DMS79 (cell line): ENCODE measurements at places on chromosomes 2 and 18.

DNA sequence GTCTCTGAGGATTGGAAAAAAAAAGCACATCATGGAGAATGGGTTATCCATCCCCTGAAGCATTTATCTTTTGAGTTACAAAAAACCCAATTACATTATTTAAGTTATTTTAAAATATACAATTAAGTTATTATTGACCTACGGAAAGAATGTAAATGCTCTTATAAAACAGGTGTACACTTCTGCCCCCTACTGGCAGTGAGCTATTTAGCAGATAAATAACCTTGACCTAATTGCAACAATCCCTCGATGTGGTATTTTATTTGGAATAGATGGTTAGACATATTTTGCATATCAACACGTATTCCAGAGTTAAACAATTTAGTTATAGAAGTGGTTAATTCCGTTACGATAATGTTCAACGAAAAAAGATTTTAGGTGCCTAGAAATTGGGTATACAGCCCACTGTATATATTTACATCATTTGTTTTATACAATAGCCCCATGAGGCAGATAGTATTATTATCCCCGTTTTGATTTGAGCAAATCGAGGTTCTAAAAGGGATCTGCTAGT, 9.1 kb upstream of the DAW1 start:
- no peak for DNase-seq

- DNase-seq, result no peak
These were observed 71.7 kb downstream of the DNMT3A start for GRCh38 chr2:25270061-25270460.

GRCh38 chr18:65365245-65365980, 385.4 kb upstream of the CDH7 start:
- no peak for DNase-seq

GRCh38 chr2:110101280-110101844, 14.3 kb downstream of the MALL start:
- peak; percentile 93 for DNase-seq

DNA sequence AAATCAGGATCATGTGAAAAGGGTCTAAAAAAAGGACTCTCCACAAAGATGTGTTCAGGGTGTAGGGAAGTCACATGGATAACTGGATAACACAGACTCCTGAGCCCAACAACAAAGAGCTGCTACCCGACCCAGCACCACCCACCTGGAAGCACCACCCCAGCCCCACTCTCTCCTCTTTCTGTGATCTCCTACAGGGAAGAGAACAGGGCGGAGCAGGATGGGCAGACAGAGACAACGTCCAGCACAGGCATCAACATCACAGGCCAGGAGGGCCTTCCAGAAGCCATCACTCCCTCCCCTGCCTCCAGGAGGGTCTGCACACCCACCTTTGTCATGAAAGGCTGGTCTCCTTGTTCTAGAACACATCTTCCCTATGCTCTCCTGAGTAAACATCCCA, 1.3 kb upstream of the CIB4 start:
- DNase-seq, result no peak

DNA sequence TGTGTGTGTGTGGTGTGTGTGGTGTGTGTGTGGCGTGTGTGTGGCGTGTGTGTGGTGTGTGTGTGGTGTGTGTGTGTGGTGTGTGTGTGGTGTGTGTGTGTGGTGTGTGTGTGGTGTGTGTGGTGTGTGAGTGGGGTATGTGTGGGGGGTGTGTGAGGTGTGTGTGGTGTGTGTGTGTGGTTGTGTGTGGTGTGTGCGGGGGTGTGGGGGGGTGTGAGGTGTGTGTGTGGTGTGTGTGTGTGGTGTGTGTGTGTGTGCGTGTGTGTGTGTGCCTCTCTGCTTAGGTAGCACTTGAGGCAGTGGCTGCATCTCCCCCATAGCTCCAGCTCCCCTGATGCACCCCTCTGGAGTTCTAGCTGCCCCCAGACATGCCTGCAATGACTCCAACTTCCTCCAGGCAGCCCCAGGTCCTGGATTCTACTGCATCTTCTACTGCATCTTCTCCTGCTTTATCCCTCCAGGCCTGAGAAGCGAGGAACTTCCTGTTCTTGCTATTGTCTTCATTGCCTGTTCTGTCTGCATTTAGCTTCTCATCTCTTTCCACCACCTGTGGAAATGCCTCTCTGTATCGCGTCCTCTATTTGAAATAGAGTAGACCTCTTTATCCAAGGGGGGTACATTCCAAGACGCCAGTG, 22.2 kb upstream of the MLPH start:
- DNase-seq, result no peak

DNA sequence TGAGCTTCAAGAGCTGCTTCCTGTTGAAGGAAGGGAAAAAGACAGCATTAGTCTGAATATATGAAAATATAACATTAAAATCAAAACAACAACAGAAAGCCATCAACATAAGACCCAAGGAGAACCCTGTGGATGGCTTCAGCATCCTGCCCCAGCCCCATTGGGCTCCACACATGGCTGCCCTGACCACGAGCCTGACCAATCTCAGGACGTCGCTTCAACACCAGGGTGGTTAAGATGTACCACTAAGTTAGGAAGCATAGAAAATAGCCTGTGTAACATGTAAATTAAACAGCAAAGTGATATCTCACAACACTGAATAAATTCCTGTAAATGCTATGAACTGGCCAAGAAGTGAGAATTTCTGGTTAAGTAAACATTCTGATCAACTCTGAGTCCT, 77.2 kb upstream of the CD226 start:
- DNase-seq, result no peak

DNA sequence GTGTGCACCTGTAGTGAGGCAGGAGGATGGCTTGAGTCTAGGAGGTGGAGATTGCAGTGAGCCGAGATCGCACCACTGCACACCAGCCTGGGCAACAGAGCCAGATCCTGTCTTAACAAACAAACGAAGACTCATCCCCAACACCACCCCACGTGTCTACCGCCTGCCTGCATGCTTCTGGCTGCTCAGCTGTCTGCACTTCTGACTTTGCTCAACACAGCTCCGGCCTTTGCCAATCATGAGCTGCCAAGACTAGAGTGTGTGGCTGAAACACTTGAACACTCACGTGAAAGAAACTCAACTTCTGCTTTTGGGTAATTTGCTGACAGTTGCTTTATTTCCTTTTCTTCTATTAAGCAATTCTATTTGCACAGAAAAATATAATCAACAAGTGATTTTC, 32.1 kb upstream of the SP3 start:
- DNase-seq, result no peak

DNA sequence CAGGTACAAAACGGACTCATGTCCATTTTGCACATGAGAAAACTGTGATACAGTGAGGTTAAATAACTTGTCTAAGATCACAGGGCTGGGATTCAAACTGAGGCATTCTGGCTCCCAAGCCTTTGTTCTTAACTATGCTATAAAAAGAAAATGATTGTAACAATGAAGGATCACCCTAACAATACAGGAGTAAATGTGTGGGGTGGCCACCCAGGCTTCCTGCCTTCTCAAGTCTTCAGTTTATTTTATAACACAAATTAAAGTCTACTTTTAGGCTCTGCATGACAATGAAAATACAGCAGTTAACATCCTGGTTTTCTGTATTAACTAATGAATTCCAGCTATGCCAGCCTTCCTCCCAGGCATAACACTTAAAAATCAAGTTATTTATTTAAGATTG, 7.6 kb downstream of the WDFY1 start:
- DNase-seq, result no peak

DNA sequence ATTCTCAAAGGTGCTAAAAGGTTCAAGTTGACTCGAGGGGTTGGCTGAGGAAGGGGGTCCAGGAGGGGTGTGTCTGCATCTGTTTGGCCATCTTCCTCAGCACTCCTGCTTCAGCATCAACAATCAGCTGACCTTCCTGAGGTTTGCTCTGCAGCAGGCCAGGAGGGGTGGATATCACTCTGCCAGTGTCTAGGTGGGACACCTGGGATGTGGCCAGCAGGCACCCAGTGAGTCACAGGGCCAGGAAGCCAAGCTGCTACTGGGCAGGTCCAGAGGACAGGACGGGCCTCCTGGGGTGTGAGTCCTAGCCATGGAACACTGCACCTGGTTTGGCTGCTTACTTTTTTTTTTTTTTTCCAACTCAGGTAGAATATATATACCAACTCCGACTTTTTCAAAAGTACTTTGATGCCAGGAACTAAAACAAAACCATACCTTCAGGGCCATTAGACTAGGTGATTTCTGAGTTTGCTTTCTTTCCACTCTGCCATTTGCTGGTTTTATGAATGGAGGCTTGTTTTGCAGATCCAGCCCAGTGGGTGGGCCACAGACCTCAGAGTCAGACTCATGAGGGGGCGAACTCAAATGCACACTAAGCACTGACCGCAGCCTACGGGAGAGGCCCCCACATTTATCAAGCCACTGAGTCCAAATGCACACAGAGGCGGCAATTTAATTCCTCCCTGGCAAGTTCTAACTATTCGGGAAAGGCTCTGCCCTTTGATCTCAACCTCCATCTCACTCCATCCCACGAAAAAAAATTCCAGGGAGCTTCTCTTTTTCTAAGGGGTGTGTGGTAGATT, 76.0 kb downstream of the UXS1 start:
- DNase-seq, result no peak

DNA sequence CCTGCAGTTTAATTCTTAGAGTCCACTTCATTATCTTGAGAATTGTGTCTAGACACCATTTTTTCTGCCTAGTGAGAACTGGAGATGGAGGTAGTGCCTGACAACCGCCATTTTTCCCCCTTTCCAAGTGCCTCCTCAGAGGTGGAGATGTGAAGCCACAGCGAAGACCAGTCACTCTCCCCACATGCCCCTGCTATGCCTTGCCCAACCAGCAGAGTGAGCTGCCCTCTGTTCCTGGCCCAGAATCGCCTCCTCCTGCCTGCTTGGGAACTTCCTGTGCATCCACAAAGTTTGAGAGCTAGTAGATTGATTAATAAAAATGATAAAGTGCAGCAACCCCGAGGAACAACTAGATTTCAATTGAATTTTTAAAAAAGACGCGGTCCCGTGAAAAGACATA, 123.3 kb downstream of the CLIP4 start:
- no peak for DNase-seq

- no peak for DNase-seq
These were observed 8.6 kb downstream of the AGFG1 start for GRCh38 chr2:227480528-227480927.

DNA sequence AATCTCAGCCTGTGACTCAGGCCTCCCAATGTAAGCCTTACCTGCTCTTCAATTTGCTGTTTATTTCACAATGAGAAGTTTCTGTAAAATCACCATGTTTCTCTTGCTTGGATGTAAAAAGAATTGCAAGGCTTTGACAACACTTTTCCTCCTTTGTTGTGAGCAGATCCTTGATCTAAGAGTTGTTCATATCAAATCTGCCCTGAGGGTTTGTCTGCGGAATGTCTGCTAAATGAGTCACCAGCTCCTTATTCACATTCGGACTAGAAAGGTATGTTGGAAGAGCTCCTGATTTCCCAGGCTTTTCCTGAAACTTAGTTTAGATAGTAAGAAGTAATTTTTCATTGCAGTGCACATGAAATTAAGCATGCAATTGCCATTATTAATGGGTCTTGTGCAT, 268.2 kb upstream of the TCF4 start:
- DNase-seq, result no peak

DNA sequence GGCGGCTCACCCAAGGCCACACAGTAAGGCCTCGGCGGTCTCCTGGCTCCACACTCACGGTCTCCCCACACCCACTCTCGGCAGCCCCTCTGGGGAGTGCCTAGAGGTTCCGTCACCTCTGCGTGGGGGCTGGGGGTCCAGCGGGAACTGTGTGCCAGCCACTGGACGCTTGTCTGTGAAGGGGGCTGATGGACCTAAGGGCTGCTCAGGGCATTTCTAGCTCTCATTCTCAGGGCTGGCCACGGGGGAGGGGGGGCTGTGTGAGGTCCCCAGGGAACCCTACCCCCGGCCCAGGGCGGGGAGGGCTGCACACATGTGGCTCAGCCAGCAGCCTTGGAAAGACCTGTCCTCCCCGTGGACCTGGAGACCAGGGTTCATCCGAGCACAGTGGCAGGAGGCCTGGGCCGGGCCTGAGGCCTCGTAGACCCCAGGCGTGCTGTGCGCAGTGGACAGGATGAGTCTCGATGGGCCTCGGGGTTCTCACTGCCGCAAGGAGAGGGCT, 27.1 kb upstream of the ODC1 start:
- no peak for DNase-seq

GRCh38 chr2:67572721-67573435, 175.7 kb downstream of the ETAA1 start:
- no peak for DNase-seq

DNA sequence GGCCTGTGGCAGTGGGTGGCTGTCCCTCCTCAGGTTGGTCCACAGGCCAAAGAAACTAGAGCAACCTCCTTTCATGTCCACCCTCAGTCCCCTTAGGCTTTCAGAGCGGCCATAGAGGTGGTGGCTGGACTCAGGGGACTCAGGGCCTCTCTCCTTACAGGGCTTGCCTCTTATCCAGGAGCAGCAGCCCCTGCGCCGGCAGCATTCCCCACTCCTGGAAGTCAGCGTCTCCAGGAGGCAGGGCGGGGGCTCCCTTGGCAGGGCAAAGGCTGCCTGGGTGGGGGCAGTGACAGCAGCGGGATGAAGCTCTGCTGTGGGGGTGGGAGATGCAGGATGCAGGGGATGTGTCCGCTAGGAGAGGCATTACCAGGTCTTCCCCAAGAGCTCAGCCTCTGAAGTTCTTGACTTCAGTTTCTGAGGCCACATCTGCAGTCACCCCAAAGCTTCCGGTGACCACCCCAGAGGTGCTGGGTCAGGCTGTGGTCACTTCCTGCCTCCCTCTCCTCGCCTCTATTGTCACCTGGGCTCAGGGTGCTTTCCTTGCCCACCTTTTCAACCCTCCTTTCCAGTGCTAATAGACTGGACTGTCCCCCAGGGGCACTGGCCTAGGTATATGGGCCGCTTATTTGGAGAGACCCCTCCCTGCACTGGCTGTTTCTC, 8.6 kb upstream of the GPR55 start:
- no peak for DNase-seq

GRCh38 chr18:2920546-2921343, 73.9 kb downstream of the EMILIN2 start:
- no peak for DNase-seq

DNA sequence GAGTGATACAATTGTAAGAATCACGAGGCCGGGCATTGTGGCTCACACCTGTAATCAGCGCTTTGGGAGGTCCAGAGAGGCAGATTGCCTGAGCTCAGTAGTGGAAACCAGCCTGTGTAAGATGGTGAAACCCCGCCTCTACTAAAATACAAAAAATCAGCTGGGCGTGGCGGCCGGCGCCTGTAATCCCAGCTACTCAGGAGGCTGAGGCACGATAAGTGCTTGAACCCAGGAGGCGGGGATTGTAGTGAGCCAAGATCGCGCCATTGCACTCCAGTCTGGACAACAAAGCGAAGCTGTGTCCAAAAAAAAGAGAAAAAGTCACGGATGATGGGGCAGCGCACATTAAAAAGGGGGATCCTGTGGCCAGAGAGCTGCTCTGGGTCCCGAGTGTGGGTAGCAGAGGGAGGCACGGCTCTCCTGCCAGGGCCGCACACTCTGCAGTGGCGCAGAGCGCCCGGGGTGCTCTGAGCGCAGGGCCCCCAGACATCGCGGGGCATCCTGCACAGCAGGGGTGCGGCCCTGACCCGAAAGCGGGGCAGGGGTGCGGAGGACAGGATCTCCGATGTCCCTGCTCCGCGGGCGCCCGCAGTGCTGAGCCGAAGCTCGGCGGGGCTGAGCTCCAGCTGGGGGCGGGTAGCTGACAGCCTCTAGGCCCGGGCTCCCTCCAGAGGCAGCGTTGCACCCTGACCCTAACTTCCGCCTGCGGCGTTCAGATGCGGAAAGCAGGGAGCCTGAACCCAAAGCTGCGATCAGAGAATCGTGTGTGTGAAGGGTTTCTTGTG, 30.4 kb upstream of the RAB6D start:
- peak; percentile 5 for DNase-seq
